ENCODE measurements at places on chromosomes 1 and 21. TPM values are rescaled to one million over a fixed set of nuclear protein-coding genes. Genes with fewer than 3 reads are reported as not detected.

DNA sequence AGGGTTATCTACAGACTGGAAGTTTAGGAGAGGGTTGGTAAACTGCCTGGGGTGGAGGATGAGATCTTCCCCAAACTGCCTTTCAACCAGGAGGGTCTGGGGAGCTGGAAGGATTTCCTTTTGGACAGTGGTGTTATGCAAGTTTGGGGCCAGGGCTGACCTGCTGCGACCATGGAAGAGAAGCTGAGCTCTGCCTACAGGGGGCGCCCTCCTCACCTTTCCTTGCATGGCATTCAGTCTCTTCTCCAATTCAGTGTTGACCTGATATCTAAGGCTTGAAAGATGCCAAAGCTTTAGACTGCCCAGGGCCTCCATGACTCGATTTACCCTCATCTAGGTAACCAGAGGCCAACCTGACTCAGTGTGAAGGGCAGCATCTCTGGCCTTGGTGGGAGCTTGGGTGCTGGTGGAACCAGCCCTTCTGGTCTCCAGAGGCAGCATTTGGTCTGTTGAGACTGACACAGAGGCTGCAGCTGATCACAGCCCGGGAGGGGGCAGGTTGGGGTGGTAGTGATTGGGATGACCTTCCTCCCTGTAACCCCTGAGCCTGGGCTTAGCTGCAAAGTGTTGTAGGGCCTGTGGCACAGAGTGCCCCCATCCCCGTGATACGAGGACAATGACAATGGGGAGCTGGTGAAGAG, 170.0 kb downstream of the GRIK3 start:
- peak; percentile 16 for DNase-seq

DNA sequence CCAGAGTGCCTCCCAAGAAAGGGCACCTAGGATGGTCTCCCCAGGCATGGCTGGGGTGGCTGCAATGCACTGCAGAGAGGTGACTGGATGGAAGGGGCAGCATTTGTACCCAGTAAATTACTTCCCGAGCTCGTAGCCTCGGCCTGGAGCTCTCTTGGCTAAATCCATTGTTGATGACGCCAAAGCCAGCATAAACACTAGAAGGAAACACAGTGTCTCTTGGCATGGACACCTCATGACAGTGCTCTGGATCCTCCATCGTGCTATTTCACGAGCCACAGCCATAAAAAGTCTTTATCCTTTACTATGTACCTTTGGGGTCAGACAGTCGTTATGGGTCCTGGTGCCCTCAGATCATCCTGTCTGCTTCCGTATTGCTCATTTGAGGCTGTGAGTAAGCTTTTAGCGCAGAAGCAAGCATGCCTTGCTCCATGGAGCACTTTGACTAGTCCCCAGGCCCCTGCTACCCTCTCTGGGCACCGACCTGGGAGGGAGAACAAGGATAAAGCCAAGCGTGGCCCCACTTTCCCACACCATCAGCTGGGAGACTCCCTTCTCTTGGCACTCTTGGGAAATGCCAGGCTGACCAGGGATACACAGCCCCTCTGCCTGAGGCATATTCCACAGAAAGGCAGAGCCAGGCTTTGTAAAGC, 10.3 kb upstream of the PRELP start:
- no peak for DNase-seq

DNA sequence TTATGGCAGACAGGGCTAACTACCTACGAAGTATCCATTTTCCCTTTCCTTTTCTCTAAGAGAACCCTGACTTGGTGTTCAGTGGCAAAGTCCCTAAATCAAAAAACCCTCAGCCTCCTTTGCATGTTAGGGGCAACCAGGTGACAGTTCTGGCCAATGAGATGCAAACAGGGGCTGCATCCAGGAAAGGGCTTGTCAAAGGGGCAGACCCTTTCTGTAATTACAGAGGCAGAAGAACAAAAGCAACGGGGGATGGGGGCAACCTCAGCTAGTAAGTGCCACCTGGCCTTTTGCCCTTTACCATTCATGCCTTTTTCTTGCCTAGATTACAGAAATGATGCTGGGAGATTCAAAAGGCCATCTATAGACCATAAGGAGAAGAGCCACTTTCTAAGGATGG, 34.4 kb downstream of the GLUL start:
- no peak for DNase-seq

DNA sequence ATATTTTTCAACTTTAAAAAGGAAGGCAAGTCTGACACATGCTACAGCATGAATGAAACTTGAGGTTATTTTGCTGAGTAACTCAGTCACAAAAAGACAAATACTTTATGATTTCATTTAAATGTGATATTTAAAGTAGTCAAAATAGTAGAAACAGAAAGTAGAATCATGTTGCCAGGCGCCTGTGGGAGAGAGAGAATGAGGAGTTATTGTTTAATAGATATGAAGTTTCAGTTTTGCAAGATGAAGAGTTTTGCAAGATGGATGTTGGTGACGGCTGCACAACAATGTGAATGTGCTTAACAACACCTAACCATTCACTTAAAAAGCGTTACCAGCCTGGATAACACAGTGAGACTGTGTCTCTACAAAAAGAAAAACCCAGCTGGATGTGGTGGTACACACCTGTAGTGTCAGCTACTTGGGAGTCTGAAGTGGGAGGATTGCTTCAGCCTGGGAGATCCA, 20.7 kb upstream of the ATP1A1 start:
- DNase-seq = no peak

DNA sequence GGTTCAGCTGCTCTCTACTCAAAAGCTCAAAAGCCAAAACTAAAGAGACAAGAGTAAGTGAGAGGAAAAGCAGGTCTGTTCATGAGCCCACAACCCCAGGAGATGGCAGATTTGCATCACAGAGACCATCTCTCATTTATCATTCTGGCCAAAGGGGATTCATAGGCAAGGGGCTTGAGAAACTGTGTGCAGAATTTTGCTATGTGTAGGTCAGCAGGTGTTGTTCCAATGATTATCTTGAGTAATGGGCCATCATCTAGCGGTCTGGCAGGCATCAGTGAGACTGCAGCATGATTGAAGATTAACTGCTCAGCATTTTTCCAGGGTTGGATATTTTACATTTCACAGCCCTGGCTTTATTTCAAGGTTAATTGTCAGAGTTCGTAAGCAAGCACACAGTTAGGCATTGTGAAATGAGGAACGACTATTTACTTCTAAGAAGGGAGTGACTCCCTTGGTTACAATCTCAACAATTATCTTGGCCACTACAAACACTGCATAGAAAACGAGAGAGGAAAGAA, 1204.6 kb upstream of the TMPRSS15 start:
- DNase-seq = no peak

DNA sequence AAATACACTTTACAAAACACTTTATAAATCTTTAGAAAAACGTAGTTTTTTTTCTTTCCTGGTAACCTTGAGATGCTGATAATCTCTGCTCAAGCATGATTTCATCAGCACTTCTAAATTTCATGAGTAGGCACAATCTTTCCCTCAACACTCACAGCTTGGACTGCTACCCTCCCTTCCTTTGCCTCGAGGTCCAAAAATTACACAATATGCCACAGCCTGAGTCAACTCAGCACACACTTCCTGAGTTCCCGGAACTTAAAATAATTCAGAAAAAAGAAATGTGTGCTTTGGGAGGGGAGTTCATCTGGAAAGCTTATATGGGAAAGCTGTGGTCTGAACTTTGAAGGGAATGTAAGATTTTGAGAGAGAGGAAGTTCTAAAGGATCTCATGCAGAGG, 5.9 kb downstream of the CLCA2 start:
- DNase-seq = no peak

GRCh38 chr1:210731193-210731592, 402.5 kb downstream of the HHAT start:
- DNase-seq = no peak

DNA sequence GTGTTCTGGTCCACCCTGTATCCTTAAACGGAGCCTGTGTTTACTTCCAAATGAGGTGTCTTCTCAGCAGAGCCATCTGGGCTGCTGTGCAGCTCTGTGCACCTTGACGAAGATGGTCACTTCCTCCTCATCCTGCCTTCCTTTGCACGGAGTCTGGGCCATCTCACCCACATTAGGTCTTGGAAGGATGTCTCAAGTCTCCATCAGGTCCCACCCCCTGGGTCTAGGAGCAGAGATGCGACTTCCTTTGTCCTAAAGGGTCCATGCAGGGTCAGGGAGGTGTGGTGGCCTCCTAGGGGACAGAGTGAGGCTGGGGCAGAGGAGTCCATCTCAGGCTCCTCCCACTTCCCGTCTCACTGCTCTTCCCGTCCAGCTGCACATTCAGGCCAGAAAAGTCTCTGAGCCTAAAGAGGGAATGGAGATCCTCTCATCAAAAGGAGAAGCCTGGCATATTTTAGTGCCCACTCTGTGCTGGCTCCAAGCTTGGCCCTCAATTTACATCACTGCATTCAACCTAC, 209.2 kb downstream of the MATN1 start:
- DNase-seq = no peak

- no peak for DNase-seq
Measured at GRCh38 chr1:26690157-26690556, 5.7 kb upstream of the ARID1A start.

DNA sequence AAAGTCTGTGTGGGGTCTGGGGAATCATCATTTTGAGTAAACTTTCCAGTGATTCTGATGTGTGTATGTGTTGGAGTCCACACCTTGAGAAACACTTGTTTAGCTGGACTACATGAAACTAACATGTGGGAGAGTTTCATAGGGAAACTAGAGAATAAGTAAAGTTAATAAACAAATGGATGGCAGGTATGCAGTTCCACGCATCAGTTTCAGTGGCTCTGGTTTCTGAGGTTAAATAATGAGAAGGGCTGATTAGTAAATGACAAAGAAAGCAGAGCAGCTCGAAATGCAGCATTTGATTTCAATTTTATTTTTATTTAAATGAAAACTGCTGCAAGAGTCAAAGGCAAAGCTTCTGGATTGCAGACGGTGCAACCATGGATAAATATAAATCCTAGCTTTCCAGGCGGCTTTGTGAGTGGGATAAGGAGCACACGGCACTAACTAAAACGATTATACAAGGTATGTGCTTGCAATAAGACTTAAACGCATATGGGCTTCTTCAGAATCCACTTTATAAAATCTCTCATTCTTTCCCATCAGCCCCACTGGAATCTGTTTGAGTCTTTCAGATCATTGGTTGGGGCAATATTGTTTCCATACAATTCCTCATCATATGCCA, 310.7 kb downstream of the PLPP3 start:
- DNase-seq = no peak

GRCh38 chr1:183197762-183198161, 11.7 kb downstream of the LAMC2 start:
- no peak for DNase-seq

GRCh38 chr1:47859092-47859743, 138.0 kb downstream of the TRABD2B start:
- no peak for DNase-seq

DNA sequence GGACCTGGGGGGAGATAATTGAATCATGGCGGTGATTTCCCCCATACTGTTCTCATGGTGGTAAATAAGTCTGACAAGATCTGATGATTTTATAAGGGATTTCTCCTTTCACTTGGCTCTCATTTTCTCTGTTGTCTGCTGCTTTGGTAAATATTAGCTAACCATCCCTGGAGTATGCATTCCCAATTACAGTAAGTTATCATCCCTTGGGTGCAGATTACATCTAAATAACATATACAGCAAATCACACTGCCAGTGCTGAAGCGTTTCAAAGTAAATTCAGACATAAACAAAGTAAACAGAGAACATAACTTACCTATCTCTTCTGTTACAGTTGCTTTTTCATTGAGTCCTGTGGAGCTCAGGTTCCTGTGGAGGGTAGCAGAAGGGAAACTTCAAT, 38.6 kb upstream of the IGSF3 start:
- DNase-seq = no peak

DNA sequence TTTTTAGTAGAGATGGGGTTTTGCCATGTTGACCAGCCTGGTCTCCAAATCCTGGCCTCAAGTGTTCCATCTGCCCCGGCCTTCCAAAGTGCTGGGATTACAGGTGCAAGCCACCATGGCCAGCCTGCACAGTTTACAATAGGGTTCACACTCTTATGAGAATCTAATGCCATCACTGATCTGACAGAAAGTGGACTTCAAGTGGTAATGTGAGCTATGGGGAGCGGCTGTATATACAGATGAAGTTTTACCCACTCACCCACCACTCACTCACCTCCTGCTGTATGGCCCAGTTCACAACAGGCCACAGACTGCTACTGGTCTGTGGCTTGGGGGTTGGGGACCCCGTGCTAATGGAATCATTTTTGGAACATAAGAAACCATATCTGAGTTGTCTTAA, 58.4 kb upstream of the RNPC3 start:
- no peak for DNase-seq

GRCh38 chr1:202547215-202547614, 163.0 kb downstream of the SYT2 start:
- no peak for DNase-seq

DNA sequence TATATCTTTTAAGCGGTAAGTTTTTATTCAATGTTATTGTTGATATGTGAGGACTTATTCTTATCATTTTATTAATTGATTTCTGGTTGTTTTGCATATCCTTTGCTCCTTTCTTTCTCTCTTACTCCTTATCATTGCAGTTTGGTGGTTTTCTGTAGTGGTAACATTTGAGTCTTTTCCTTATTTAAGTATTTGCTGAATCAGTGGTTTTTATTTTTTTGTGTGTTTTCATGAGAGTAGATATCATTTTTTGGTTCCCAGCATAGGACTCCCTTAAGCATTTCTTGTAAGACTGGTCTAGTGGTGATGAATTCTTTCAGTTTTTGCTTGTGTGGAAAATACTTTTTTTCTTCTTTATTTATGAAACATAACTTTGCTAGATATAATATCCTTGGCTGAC, 12.2 kb upstream of the KCTD3 start:
- no peak for DNase-seq

- no peak for DNase-seq
Measured at GRCh38 chr1:243587823-243588560, 262.1 kb downstream of the AKT3 start.

DNA sequence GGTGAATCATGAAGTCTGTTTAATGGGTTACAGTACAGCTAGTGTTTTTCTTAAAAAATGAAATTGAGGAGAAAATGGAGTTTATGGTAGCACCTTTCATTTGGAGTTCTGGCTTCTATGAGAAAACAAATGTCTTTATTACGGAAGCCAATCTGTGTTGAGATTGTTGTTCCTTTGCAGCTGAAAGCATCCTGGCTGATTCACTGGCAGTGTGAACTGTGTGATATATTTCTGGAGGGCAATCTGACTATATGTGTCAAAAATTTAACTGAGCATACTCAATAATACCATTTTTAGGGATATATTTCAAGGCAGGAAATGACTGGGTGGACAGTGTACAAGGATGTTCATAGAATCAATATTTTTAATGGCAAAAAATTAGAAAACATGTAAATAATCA, 46.6 kb upstream of the LYST start:
- no peak for DNase-seq

DENND2C gene
- 3.6 TPM for total RNA-seq

NSUN4 gene
- total RNA-seq = 27.8 TPM

CFHR1 gene
- 0.34 TPM for total RNA-seq

USP16 gene
- 35.9 TPM for total RNA-seq

NIT1 gene
- total RNA-seq = 65.9 TPM

BSND gene
- total RNA-seq = not detected

CLIC6 gene
- 0.05 TPM for total RNA-seq

MROH9 gene
- total RNA-seq = not detected

Data from HCT116 (cell line).